ENCODE measurements at places on chromosomes 7 and 10.
A peak's percentile ranks its signal among the peaks of the same experiment; 100 is the strongest.

DNA sequence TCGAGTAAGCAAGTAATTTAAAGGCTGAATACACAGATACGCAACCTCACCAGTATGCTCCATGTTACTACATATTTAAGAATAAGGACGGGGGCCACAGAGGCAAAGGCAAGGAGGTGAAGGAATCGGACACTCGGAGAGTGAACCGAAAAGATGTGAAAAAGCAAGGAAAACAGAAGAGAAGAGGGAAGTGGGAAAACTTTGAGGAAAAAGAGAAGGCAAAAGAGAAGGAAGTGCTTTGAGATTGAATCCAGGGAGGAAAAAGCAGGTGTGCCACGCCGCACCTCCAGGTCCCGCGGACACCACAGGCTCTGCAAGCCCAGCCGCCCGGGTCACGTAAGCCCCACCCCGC is 367 bp upstream of the AVL9 start:
- no peak for DNase-seq

GRCh38 chr7:539731-540411 is 20.2 kb upstream of the PDGFA start:
- DNase-seq: no peak

DNA sequence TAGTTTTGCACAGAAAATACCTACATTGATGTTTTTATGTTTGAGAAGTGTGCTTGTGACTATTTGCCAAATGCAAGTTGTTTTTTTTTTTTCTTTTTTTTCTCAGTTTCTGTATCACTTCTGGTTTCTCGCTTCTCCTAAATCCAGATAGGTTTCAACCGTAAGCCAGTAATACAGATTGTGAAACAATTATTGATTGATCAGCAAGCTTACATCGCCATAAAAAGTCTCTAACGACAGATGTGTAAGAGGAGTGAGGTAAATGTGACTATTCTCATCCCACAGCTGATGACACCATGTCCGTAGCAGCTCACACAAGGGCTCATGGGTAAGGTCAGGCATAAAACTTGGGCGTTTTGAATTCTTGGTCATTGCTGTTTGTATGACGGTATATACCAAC is 202.8 kb upstream of the AKR1E2 start:
- DNase-seq: no peak

DNA sequence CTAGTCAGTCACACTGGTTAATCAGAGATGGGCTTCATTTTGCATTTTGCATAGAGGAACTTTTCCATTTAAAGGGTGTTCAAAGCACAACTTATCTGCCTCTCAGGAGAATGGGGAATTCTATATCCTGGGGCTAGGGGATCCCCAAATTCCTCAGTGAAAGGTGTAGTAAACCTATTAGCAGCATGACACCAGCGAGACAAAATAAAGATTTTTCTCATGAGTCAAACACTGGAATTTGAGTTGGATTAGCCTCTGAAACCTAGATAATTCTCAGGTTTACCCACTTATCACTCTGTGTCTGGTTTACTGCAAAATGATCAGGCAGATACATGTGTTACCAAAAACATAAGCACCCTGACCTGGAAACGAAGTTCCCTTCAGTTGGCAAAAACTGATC is 2.1 kb downstream of the AFAP1L2 start:
- no peak for DNase-seq

DNA sequence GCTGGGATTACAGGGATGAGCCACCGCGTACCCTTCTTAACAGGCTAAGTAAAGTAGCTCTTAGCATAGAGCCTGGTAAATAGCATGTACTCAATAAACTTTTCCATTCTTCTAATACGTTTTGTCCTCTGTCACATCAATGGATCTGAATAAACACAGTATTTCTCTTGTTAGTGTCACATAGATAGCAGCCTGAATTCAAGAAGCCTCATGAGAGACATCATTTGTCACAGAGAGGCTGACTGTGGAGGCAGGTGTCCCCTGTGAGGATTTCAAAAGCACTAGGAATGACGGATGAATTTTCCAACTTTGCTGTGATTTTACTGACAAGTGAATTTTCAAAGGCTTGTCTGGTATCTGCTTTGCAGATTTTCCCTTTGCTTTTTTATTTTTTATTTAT is 82.6 kb upstream of the CDC14C start:
- DNase-seq: no peak

DNA sequence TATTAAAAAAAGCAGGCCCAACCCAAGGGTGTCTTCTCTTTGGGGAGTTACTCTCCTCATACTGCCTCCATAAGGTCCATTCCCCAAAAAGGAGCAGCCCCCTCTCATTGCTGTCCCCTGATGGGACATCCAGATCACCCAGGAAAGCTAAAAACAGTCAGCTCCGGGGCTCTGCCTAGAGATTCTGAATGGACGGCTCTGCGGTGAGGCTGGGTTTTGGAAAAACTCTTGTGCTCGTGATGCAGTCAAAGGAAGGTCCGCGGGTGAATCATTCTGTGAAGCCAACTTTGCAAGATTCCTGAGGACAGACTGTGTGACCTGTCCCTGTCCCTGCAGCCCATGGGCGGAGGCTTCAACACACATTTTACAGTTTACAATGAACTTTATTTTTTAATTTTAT is 351.5 kb downstream of the TYW1 start:
- DNase-seq: no peak

DNA sequence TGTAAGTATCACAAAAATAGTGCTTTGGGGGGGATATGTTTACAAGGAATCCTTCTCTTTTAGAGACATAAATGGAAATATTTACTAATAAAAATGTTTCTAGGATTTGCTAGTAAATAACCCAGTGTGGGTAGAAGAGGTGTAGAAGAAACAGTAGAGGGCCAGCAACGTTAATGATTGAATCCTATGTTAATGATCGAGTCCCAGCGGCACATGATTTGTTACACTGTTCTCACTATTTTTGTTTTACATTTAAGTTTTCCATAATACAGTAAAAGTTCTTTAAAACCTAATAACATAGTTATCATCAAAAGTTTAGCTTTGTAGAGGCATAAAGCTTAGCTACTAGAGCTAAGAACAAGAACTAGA is 66.0 kb downstream of the UBE2H start:
- DNase-seq: no peak

GRCh38 chr10:14381475-14381874 is 50.8 kb upstream of the FRMD4A start:
- DNase-seq: no peak

DNA sequence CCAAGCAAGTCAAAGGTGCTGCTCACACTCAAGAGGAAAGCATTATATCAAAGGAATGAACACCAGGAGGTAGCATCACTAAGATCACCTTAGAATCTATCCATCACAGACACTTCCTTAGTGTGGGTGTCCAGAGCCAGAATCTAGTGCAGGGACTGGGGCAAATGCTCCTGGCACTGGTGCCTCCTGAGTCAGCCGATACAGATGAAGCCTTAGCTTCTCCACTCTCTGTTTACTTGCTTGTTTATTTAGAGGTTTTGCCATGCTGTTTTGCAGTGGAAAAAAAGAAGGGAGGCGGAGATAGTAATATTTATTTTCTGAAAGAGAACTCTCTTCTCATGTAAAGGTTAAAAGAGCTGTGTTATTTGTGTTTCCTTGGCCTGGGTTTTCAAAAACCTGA is 303.1 kb downstream of the WDR11 start:
- DNase-seq: no peak

GRCh38 chr10:36023939-36024338 is 381.8 kb upstream of the FZD8 start:
- DNase-seq: no peak

DNA sequence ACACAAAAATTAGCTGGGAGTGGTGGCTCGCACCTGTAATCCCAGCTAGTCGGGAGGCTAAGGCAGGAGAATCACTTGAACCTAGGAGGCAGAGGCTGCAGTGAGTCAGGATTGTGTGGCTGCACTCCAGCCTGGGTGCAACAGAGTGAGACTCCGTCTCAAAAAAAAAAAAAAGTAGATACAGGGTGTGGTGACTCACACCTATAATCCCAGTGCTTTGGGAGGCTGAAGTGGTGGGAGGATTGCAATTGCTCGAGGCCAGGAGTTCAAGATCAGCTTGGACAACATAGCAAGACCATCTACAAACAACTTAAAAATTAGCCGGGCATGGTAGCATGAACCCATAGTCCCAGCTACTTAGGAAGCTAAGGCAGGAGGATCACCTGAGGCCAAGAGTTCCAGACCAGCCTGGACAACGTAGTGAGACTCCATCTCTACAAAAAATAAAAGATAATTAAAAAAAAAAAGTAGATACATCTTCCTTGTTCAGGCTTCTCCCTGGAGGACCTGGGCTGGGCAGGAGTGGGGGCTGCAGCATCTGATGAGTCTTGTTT is 2.0 kb downstream of the MOSPD3 start:
- DNase-seq: no peak

- DNase-seq: no peak
These were observed 6.5 kb downstream of the CHST12 start for GRCh38 chr7:2409745-2410414.

- no peak for DNase-seq
These were observed 349.2 kb upstream of the PRKCQ start for GRCh38 chr10:6929148-6929830.

GRCh38 chr7:159169391-159169790 is 24.7 kb upstream of the VIPR2 start:
- DNase-seq: no peak

- peak; percentile 49 for DNase-seq
These were observed 5.3 kb downstream of the FRMD4A start for GRCh38 chr10:14325325-14325955.

DNA sequence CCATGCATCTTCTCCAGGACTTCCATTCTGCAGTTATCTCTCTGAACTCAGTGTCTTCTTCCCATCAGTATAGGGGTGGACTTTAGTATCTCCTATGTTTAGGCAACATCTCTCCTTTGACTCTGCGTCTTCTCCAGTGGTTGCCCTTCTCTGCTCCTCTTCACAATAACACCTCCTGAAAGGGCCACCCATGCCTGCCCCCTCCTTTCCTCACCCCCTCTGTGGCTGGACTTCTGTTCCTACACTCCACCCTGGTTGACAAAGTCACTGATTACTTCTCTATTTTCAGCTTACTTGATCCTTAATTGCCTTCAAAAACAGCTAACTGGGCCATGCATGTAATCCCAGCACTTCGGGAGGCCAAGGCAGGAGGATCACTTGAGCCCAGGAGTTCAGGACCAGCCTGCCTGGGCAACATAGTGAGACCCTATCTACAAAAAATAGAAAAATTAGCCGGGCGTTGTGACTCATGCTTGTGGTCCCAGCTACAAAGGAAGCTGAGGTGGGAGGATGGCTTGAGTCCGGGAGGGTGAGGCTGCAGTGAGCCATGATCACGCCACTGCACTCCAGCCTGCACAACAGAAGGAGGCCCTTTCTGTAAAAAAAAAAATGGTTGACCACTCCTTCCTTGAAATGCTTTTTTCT is 13.7 kb downstream of the SRGN start:
- DNase-seq: no peak

DNA sequence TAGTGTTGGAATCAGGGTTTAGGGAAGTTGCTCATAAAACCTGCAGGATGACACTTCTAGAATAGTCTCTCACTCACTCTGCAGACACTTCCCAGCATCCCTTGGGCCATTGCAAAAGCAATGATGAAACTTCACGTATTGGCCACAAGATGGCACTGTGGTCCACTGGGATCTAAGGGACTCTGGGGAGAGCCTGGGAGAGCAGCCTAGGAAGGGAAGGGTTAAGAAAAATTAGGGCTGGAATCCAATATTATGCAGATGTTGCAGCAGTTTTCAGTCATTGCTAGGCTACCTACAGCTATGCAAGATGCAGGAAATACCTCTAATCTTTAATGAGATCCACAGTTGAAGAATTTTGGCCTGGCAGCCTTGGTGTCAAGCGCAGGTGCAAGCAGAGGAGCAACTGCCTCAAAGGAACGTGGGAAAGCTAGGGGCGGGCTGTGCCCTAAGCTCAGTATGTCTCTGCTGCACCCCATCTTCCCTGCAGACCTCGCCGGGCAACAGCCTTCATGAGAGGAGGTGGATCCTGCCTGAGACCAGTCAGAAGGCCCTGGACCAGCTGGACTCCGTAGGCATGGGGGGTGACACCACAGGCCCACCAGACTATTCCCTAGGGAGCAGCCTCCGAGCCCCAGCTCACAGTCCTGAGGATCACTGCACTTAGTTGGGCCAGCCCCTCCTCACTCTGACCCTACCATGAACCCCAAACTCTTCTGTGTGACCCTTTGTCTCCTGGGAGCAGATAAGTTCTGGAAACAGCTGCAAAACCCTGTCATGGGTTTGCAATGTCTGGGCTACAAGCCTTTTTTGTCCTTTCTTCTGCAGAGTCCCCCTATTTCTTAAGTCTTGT is 127.9 kb upstream of the PRSS58 start:
- no peak for DNase-seq

- no peak for DNase-seq
These were observed 99.2 kb upstream of the MALRD1 start for GRCh38 chr10:18949391-18949790.
